ENCODE measurements at places on chromosomes 3 and 15.

- no peak for DNase-seq
These were observed 320.2 kb upstream of the TBC1D5 start for GRCh38 chr3:18062657-18063025.

- DNase-seq, result no peak
These were observed 448 bp downstream of the SHISA5 start for GRCh38 chr3:48503401-48504050.

DNA sequence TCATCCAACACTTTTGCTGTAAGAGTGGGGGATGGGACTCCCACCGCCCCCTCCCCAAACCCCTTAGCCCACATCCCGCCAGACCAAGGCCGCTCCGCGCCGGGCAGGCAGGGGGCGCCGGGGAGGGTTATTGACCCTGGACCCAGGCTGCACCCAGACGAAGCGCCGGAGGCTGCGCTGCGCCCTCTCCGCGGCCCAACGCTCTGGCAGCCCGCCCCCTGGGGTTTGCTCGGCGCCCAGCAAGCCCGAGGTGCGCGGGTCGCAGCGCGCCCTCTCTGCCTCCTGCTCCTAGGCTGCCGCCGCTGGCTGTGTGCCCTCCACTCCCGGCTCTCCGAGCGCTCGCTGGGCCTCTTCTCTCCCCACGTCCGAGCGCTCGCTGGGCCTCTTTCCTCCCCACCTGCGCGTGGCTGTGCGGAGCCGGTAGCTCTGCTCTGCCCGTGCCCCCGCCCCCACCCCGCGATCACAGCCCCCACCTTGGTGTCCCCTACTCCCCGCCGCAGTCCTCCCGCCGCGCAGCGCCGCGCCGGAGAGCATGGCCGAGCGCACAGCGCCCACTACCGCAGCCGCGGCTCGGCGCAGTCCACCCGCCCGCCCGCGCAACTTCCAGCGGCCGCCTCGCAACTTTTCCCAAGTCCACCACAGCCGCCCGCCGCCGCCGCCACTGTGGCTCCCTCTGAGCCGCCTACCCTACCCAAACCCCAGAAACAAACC is 1.2 kb downstream of the MECOM start:
- DNase-seq, result no peak

- DNase-seq, result no peak
These were observed 203.8 kb upstream of the FEZF2 start for GRCh38 chr3:62577153-62577552.

DNA sequence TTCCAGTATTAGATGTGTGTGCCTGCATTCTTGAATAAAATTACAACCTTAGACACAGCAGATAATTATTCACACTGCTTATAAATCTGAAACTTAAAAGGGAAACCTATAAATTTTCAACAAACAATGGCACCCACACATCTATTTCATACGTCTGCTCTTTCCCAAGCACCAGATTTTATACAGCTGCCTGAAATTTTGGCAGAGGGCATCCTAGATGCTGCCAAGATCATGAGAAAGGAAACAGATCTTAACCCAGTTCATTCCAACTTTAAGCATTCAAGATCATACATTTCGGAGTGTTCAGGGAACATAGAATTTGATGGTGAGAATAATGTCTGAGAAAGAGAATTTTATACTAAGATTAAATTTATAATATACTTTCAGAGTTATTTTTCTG is 53.1 kb downstream of the CLDN1 start:
- DNase-seq, result no peak

DNA sequence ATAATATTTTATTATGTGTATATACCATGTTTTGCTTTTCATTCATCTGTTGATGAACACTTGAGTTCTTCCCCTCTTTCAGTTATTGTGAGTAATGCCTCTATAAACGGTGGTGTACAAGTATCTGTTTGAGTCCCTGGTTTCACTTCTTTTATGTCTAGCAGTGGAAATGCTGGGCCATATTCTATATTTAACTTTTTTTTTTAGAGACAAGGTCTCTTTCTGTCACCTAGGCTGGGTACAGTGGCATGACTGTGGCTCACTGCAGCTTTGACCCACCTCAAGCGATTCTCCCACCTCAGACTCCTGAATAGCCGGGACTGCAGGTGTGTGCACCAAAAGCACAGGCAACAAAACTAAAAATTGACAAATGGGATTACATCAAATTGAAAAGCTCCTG is 19.9 kb downstream of the GOLM2 start:
- no peak for DNase-seq

DNA sequence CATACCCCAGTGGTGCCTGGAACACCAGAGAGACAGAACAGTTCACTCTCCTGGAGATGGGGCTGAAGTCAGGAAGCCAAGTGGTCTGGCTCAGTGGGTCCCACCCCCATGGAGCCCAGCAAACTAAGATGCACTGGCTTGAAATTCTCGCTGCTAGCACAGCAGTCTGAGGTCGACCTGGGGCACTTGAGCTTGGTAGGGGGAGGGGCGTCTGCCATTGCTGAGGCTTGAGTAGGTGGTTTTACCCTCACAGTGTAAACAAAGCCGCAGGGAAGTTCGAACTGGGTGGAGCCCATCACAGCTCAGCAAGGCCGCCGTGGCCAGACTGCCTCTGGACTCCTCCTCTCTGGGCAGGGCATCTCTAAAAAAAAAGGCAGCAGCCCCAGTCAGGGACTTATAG is 272.0 kb downstream of the KLF13 start:
- no peak for DNase-seq

DNA sequence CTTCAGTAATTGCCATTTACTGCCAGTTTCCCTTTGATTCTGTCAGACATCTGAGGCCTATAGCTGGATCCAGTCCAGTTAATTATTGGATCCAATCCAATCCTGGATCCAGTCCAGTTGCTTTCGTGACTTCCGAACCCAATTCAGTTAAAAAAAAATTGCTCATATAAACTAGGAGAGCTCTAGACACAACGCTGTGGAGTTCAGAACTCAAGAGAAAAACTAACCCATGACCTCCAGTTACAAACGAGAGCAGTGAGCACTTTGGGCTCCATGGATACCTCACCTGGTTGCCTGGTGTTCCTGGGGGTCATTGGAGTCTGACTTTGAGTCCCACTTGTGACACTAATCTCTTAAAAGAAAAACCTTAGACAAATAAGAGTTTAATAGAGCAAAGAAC is 269.8 kb downstream of the THSD4 start:
- no peak for DNase-seq

DNA sequence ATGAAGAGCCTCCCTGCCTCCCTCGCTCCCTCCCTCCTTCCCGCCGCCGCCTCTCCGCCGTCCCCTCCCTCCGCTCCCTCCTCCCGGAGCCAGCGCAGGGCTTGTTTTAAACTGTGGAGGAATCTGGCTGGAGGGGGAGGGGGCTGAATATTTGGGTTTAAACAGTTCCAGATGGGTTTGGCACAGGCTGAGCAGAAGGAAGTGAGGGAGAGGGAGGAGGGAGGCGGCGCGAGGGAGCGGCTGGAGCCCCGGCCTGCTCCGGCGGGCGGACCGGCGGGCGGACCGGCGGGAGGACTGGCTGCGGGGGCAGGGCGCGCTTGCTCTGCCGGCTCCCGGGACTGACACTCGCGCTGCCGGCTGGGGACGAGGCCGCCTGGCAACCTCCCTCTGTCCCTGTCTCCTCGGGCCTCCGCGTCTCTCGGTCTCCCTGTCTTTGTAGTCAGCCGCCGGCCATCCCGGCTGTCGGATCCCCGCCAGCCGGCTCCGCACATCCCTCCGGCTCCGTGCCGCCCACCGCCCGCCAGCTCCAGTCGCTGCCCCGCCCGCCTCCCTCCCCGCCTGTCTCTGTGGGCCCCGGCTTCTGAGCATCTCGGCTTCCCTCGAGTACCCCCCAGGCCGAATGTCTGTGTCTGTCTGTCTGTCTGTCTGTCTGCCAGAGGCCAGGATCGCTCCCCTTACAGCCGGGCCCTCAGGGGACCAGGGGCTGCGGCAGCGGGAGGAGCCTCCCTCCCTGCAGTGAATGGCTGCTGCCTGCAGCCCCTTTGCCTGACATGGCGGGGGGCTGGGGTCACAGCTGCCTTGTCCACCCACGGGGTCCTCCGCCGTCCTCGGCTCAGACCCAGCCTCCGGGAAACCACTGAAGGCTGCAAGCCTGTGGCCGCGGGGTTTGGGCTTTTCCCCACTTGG is 7.6 kb downstream of the EPHB3 start:
- no peak for DNase-seq

GRCh38 chr3:174331095-174331800 is 527.9 kb upstream of the NAALADL2 start:
- no peak for DNase-seq

- no peak for DNase-seq
These were observed 51.4 kb downstream of the NFKBIZ start for GRCh38 chr3:101900736-101901135.

DNA sequence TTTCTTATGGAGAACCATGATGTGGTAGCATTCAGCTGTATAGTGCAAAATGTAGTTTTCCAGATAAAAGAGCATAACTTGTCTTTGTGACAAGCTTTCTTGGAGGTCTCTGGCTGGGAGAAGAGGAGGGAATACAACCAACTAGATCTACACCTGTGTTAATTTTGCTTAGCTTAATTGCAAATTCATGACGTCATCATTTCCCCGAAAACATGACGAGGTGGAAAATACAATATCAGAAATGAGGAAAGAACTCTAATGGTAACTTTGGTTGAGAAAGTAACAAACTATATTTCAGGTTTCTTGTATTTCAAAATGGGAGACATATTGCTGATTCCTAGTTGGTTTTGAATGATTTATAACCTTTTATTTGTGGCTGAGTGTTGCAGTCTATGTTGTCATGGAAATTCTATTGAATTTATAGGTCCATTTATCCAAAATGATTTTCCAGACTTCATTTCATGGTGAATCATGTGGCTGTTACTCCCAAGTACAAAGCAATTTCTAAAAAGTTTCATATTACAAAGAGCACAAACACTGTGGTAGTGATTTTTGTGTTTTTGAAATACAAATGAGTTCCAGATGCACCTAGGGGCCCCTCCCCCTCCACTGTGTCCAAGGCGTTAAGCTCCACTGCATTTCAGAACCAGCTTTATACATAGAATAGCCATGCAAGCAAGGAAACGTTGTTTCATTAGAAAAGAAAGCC is 307.2 kb downstream of the FEZF2 start:
- no peak for DNase-seq

Measured in activated CD4-positive, alpha-beta T cell treated with anti-CD3 and anti-CD28 coated beads, Interleukin-2, amount 50 U/mL, for 4 hours (primary cell).